ENCODE measurements at places on chromosomes 1 and 21.
A peak's percentile ranks its signal among the peaks of the same experiment; 100 is the strongest.

GRCh38 chr1:52567943-52568342 lies 15.1 kb upstream of the TUT4 start:
- DNase-seq = no peak

DNA sequence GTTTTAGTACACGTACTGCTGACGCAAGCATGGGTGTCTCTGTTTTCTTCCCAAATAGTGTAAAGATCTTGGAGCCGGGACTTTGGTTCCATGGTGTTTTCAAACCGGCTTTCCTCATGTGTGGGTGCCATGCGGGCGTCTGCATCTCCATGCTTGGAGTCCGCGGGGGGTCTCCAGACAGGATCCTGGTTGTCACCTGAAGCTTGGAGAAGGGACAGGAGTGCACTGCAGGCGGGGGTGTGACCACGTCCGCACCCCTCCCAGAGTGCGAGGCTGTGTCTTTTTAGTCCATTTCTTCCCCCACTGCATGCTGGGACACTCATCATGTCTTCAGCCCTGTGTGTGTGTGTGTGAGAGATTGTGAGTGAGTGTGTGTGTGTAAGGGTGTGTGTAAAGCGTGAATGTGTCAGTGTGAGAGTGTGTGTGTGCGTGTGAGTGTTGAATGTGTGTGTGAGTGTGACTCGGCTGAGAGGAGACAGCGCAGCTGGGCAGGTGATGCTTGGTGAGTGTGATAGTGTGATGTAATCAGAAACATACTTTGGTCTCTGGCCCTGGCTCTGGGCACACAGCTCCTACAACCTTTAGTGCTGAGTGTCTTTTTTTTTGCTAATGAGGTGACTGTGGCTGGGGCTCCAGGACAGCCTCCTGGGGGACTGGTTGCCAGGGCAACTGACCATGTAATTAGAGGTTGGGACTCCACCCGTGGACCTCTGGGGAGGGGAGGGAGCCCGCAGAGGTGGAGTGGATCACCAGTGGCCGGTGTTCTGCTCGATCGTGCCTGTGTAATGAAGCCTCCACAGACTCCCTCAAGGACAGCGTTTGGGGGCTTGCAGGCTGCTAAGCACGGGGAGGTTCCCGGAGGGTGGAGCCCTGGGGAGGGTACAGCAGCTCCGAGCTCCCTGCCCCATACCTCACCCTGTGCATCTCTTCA lies 55.1 kb downstream of the AGPAT3 start:
- DNase-seq = no peak

GRCh38 chr1:52967666-52968065 lies 40.6 kb downstream of the SCP2 start:
- no peak for DNase-seq

GRCh38 chr21:36744560-36745231 lies 45.8 kb downstream of the SIM2 start:
- no peak for DNase-seq

GRCh38 chr21:33774551-33774950 lies 132.2 kb downstream of the ITSN1 start:
- DNase-seq = no peak

DNA sequence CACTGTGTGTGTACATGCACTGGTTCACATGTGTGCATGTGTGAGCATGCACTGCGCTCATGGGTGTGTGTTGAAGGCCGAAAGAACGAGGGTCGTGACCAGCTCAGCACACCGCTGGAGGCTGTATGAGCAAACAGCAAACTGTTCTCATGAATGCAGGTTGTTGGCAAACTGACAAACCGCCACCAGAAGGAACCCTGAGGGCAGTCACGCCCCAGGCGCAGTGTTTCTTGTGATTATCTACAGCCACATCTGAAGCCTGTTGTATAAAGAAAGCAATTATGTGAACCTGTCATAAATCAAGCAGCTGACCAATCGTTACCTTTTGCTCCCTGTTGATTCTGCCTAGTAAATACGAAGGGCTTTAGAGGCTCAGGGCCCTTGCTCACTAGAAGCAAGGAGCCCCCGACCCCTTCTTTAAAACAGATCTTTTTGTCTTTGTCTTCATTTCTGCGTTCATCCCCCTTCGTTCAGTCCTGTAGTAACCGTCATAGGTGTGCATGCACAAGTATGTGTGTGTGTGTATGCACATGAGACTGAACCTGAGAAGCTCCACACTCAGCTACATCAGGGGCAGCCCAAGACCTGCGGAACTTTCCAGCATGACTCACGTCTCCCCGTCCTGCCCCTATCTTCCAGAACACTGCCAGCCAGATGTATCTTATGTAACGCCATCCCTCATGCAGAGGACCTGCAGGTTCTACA lies 16.8 kb upstream of the RIPK4 start:
- DNase-seq = no peak

GRCh38 chr1:55204997-55205396 lies 10.2 kb downstream of the USP24 start:
- DNase-seq = no peak

DNA sequence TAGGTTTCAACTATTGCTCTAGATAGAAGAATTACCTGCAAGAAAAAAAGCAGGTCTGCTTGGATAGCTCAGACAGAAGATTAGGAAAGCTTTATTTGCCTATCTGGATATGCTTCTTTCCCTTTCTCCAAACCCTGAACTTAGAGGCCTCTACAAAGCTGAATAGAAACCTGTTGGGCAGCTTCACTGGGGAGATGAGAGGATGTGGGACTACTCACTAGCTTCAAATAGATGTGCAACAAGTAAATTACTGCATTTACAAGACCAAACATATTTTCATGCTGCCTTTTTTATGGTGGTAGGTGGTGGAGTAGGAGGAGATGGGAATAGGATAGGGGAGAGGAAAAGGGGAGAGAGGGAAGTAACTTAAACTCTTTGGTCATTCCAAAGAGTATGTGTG lies 6.4 kb downstream of the CLCA2 start:
- DNase-seq = no peak

DNA sequence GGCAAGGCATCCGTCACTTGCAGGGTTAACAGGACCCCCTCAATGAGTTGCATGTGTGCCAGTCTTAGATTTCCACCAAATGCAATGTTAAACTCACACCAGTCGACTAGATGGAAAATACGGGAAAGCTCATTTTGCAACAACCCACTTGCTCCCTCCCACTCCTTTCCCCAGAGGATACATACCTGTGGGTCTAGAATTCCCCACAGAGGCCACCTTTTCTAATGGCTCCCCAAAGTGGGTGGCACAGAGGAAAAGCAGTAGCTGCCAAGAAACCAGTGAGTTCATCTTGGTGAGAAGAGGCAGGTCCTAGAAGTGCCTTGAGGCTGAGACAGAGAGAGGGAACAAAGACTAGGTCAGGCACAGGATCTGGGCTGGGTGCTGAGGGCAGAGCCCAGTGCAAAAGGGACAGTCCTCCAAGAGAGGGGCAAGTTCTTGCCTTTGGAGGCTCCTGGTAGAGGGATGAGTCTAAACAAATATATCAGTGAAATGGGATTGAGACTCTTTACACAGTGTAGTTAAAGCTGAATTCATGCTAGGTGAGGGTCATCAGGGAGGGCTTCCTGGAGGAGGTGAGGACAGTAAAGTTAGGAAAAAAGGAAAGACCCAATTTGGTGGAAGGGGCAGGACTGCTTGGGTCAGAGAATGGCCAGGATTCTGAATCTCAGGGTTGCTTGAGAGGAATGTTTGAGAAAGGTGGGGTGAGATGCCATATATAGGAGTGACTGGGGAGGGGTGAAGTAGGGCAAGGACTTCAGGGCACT lies 3.5 kb downstream of the KISS1 start:
- DNase-seq = no peak

DNA sequence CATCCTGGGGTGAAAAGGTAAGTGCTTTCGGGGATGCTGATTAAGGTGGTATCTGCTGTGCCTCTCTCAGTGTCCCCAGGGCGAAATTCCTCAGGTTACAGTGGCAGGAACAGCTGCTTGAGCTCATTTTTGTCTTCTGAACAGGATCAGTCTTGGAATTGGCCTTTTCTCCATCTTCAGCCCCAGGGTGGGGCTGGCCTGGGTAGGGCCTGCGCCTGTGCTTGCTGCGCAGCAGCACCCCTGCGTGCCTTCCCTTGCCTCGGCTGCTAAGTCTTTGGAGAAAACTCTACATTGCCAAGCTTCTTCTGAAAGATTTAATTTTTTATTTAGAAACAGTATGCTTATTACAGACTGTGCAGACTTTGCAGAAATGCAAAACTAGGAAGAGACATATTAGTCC lies 41.7 kb downstream of the ADARB1 start:
- DNase-seq = no peak

- DNase-seq = no peak
Measured at GRCh38 chr1:27521861-27522431, 32.0 kb upstream of the WASF2 start.

- DNase-seq = no peak
Measured at GRCh38 chr1:84773195-84773594, 82.9 kb upstream of the SSX2IP start.

- no peak for DNase-seq
Measured at GRCh38 chr1:101698681-101699080, 298.0 kb downstream of the OLFM3 start.

DNA sequence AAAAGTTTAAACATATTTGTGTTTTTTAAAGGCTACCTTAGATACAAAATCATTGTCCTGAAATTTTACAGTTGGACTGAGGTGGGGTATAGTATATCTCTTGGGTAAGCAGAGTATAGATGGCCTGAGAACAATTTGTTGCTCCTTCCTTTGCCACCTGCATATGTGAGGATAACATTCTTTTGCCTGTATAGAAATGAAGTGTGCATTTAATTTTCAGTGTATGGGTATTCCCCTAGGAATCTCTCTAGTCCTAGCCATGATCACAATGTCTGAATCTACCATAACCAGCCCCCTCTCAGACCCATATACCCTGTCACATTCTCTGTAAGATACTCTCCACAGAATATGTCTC lies 1.9 kb upstream of the FCGR2A start:
- DNase-seq = no peak

GRCh38 chr1:154813300-154813816 lies 56.7 kb downstream of the KCNN3 start:
- DNase-seq = no peak

GRCh38 chr1:96710708-96711477 lies 10.7 kb upstream of the PTBP2 start:
- no peak for DNase-seq

GRCh38 chr1:147384804-147385203 lies 142.3 kb downstream of the CHD1L start:
- no peak for DNase-seq

- DNase-seq = peak; percentile 87
Measured at GRCh38 chr1:19010995-19011844, 54.7 kb upstream of the IFFO2 start.

DNA sequence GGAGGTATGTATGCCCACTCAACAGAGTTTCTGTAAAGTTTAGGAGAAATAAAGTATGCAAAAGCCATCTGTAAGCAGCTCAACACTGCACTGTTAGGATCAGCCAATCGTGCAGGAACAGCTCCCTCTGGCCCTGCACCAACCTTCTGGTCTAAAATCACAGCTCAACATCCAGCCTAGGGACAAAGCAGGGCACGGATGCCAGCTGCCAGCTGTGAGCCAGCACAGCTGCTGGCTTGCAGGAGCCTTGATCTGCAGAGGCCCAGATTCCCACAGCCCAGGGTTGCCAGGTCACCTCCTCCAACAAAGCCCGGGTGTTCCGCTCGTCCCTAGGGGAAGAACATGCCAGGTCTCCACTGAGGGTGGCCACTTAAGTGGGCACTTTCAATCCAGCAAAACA lies 8.6 kb downstream of the ACOT7 start:
- DNase-seq = no peak

- DNase-seq = no peak
Measured at GRCh38 chr1:37478451-37478881, 4.1 kb downstream of the ZC3H12A start.

- DNase-seq = no peak
Measured at GRCh38 chr1:24931146-24931467, 1.0 kb upstream of the RUNX3 start.

GRCh38 chr1:212214325-212214724 lies 70.9 kb upstream of the PPP2R5A start:
- DNase-seq = no peak

DNA sequence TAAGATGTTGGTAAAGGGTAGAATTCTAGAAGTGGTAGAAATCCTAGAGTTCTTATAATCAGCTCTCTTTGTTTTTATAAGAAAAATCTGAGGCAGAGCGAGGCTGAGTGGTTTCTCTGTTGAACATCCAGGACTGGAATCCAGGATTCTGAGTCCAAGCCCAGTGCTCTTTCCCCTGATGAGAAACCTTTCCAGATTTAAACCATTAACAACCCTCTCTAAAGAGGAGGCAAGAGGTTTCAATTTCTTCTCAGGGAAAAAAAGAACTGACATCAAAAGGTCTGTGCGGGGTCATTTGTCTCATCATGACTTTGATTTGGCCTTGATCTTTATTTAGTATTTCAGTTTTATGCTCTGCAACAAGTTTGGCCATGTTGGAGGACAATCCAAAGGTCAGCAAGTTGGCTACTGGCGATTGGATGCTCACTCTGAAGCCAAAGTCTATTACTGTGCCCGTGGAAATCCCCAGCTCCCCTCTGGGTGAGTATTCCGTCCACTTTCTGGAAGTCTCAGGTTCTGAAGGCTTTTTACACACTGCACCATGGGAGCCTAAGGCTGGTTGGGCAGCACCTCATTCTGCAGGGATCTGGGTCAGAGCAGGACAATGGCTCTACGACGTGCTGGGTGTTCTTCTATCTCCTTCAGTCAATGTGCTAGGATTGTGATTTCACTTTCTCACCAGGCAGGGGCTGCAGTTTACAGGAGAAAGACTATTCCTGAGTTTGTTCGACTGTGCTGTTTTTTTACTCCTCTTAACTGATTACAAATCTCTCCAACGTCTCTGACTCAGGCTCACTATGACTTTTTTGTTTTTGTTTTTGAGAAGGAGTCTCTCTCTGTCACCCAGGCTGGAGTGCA lies 18.9 kb upstream of the CCT8 start:
- DNase-seq = no peak

GRCh38 chr21:22278366-22278765 lies 1280.2 kb downstream of the NCAM2 start:
- DNase-seq = no peak

- DNase-seq = no peak
Measured at GRCh38 chr1:240004086-240004749, 87.5 kb upstream of the FMN2 start.

DNA sequence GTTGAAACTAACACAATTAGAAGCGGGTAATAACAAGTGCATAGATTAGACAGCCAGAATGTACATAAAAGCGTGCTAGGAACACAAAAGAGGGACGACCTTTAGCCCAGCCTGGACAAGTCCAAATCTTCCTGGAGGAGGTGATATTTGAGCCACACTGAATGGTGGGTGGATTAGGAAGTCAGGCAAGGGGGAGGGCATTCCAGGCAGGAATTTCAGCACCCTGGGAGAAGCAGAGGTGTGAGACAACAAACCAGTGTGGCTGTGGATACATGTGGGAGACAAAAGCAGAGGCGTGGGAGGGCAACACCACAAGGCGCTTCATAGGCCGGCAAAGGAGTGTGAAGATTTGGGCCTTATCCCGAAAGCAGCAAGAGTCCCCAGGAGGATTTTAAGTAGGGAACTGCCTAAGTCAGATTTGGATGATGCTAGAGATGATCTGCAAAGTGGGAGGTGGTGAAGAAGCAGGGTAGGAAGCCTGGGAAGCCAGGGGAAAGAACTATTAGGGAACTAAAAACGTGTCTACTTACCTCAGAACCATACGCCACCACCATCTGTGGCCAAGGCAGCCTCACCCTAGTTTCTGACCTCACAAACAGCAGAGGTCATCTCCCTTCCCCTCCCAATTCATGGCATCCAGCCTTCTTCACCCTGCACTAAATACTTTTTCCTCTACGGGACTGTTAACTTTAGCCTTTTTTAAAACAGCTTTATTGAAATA lies 81.8 kb downstream of the GLUL start:
- DNase-seq = no peak
